ENCODE measurements at places on chromosomes 2 and 18. TPM values are rescaled to one million over a fixed set of nuclear protein-coding genes. Genes with fewer than 3 reads are reported as not detected.
A peak's percentile ranks its signal among the peaks of the same experiment; 100 is the strongest.

DNA sequence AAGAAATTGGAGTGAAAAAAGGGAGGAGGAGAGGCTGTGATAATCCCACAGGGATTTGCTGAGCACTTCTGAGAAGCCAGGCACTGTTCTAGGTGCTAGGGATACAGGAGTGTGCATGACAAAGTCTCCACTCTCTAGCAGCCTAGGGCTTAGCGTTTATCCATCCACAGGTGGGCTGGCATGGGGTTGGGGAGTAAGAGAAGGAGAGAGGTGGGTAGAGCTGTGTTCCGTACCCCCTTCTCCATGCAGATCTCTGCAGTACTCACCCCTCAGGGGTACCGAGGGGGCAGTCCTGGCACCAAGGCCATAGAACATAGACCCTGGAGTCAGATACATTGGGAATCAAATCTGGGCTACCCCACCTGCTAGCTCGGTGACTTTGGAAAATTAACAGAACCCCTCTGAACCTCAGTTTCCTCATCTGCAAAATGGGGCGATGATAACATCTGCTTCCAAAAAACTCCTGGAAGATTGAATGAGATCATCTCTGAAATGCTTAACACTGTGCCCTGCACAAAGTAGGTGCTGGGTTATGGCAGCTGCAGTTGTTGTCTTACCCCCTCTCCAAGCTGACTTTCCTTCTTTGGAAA lies 18.6 kb downstream of the FOSL2 start:
- no peak overlapping the region for H3K4me3 ChIP-seq
- H3K27ac ChIP-seq, result peak overlapping the region; percentile 69
- H3K36me3 ChIP-seq, result peaks cover 3% of the 10 kb centered on the region
- peaks cover 58% of the 10 kb centered on the region for H3K4me1 ChIP-seq
- DNase-seq, result no peak
- no peaks in the 10 kb centered on the region for H3K27me3 ChIP-seq

The PLGLB2 gene
- total RNA-seq, result 3.3 TPM

- DNase-seq, result no peak
- H3K4me3 ChIP-seq, result no peak overlapping the region
- no peak overlapping the region for H3K27ac ChIP-seq
- H3K36me3 ChIP-seq, result no peaks in the 10 kb centered on the region
- no peaks in the 10 kb centered on the region for H3K4me1 ChIP-seq
These were observed 346.8 kb downstream of the CYP26B1 start for GRCh38 chr2:71800851-71801250.

The SERPINB4 gene
- total RNA-seq, result not detected

DNA sequence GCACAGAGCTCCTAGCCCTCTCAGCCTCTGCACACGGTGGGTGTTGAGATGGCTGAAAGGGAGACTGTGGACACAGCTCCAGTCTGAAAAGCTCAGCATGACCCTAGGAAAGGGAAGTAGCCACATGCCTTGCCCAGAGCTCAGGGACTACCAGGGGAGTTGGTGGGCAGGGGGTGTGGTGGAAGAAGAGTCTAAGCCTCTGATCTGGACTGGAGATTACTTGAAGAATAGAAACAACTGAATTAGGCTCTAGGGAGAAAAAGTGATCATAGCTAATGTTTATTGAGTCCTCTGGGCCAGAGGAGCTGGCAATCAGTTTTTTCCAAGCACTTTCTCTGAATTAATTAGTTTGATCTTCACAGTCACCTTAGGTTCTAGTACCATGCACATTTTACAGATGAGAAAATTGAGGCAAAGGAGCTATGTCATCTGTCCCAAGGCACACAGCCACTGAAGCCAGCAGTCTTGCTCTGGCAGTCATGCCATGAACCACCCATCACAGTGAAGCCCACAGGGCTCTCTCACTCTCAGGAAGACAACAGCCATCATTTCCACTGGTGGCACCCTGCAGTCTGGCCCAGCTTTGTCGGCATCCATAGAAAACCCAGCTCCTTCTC lies 10.3 kb downstream of the SDC1 start:
- no peak for DNase-seq
- no peaks in the 10 kb centered on the region for H3K27me3 ChIP-seq
- no peaks in the 10 kb centered on the region for H3K36me3 ChIP-seq

- no peaks in the 10 kb centered on the region for H3K4me1 ChIP-seq
- no peak overlapping the region for H3K4me3 ChIP-seq
- H3K27me3 ChIP-seq, result no peaks in the 10 kb centered on the region
- no peak for DNase-seq
- no peaks in the 10 kb centered on the region for H3K36me3 ChIP-seq
These were observed 121.1 kb upstream of the FIGN start for GRCh38 chr2:163856941-163857340.

- H3K4me1 ChIP-seq, result no peaks in the 10 kb centered on the region
- H3K27ac ChIP-seq, result no peak overlapping the region
- no peaks in the 10 kb centered on the region for H3K27me3 ChIP-seq
- H3K36me3 ChIP-seq, result no peaks in the 10 kb centered on the region
- no peak for DNase-seq
These were observed 355.8 kb downstream of the ARL6IP6 start for GRCh38 chr2:153074207-153074606.

DNA sequence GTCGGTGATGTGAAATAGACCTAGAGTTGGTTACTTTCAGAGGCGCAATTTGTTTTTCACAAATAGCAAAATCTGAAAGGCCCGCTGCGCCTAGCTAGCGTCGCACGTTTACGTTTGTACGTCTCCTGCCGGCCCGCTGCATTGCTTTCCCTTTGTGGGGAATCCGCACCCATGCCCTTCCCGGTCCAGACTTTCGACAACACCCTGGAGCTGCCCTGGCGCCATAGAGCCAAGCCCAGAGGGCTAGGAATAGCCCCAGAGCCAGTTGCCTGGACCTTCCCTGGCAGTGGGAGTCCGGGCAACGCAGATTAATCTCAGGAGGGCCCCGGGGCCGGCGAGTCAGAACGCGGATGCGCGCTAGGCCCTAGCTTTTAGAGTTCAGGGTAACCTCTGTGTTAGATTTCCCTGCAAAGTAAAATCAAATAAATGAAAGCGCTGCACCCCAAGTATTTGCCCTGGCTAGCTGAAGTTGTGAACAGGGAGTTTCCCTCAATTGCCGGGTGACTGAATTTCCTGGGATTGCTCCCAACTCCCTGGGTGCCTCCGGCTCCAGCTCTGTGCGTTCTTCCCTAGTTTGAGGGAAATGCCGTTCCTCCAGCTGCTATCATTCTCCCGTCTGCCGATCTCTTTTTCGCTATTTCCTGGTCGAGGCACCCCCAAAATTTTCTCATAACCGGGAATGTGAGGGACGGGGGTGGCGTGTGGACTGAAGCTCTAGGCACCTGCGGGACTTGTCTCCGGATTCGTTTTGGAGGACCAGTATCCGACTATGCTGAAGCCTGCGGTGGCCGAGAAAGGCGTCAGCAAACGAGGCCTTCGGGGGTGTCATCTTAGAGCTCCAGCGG lies 1.2 kb upstream of the EN1 start:
- no peaks in the 10 kb centered on the region for H3K36me3 ChIP-seq
- peaks cover 46% of the 10 kb centered on the region for H3K27me3 ChIP-seq
- DNase-seq, result no peak
- peaks cover 6% of the 10 kb centered on the region for H3K4me1 ChIP-seq

GRCh38 chr2:204468746-204469429 lies 76.4 kb upstream of the PARD3B start:
- DNase-seq, result no peak
- no peaks in the 10 kb centered on the region for H3K36me3 ChIP-seq
- no peak overlapping the region for H3K27ac ChIP-seq
- H3K4me3 ChIP-seq, result no peak overlapping the region
- H3K27me3 ChIP-seq, result no peaks in the 10 kb centered on the region

- H3K27me3 ChIP-seq, result no peaks in the 10 kb centered on the region
- H3K27ac ChIP-seq, result no peak overlapping the region
- no peaks in the 10 kb centered on the region for H3K4me1 ChIP-seq
- no peak for DNase-seq
- H3K4me3 ChIP-seq, result no peak overlapping the region
These were observed 89.0 kb upstream of the GALNT5 start for GRCh38 chr2:157168501-157168900.

GRCh38 chr2:33812707-33813106 lies 213.6 kb upstream of the FAM98A start:
- H3K27me3 ChIP-seq, result no peaks in the 10 kb centered on the region
- no peak overlapping the region for H3K27ac ChIP-seq
- no peaks in the 10 kb centered on the region for H3K36me3 ChIP-seq
- DNase-seq, result no peak
- no peak overlapping the region for H3K4me3 ChIP-seq

The TRAPPC12 gene
- 137 TPM for total RNA-seq

The MAP3K19 gene
- not detected for total RNA-seq

DNA sequence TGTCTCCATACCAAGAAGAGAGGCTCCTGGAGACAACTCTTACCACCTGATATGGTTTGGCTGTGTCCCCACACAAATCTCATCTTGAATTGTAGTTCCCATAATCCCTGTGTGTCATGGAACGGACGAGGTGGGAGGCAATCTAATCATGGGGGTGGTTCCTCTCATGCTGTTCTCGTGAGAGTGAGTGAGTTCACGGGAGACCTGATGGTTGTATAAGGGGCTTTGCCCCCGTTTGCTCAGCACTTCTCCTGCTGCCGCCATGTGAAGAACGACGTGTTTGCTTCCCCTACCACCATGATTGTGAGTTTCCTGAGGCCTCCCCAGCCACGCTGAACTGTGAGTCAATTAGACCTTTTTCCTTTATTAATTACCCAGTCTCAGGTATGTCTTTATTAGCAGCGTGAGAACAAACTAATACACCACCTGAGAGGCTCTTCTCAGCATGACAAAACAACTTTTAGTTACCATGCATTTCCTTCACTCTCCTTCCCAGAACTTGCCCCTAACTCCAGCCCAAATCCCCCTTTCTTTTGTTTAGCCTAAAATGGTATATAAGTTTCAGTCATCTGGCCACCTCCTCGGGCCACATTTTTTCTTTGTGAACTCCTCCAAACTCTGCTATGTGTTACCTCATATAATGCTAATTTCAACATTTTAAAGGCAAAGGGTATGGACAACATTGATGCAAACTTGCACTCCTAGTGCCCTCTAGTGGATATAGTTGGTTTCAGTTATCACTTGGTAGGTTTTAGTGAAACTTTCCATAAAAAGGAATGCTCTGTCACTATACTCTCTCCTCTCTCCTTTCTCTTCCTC lies 58.6 kb upstream of the SLC25A52 start:
- DNase-seq, result peak; percentile 26
- H3K27me3 ChIP-seq, result no peaks in the 10 kb centered on the region
- no peaks in the 10 kb centered on the region for H3K36me3 ChIP-seq
- H3K4me1 ChIP-seq, result no peaks in the 10 kb centered on the region
- no peak overlapping the region for H3K4me3 ChIP-seq

DNA sequence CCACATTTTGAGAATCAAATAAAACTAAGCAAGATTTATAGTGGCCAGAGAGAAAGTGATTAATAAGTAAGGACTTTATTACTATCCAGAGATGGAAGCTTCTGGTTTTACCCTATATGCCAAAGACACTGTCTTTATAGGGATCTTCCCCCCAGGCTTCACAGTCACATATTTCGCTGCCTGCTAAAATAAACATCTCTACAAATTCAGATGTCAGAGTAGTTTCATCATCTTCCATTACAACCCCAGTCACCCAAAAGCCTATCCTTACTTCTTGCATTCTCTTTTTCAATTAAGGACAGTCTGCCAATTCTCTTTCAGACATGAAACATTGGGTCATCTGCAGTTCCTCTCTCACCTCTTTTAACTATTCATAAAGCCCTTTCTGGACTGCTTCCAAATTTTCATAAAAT lies 28.3 kb downstream of the CREB1 start:
- H3K27me3 ChIP-seq, result no peaks in the 10 kb centered on the region
- DNase-seq, result no peak
- peaks cover 3% of the 10 kb centered on the region for H3K4me1 ChIP-seq
- no peak overlapping the region for H3K4me3 ChIP-seq

GRCh38 chr2:240840435-240841060 lies 20.5 kb upstream of the KIF1A start:
- H3K4me1 ChIP-seq, result no peaks in the 10 kb centered on the region
- peaks cover 4% of the 10 kb centered on the region for H3K27me3 ChIP-seq
- H3K4me3 ChIP-seq, result no peak overlapping the region

The GREB1 gene
- total RNA-seq, result 1.1 TPM

DNA sequence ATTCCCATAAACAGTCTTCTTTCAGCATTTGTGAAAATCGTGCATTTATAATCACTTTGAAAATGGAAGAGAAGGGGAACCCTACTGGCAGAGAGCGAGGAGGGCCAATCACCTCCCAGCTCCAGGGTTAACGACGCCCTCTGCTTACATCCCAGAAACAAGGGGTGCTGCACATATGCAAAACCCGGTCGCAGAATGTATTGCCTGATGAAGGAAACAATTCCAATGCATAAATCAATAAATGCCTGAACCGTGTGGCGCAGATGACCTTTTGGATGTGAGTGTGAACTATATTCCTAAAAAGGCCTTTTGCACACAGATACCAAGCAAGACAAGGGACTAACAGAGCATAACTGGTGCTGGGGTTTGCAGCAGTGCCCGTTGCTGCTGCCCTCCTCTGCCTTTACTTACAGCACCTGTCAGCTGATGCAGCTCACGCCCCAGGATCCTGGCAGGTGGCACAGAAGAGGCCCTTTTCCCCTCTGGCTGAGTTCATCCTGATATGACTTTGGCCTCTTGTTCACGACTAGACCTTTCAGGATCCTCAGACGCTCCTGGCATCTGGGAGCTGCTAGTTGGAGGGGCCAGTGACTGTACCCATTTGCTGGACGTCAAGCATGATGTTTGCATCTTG lies 67.8 kb downstream of the MYT1L start:
- H3K4me3 ChIP-seq, result no peak overlapping the region
- no peak overlapping the region for H3K27ac ChIP-seq
- no peaks in the 10 kb centered on the region for H3K36me3 ChIP-seq
- no peaks in the 10 kb centered on the region for H3K27me3 ChIP-seq
- no peak for DNase-seq
- no peaks in the 10 kb centered on the region for H3K4me1 ChIP-seq

The SCYGR4 gene
- not detected for total RNA-seq

GRCh38 chr2:129281791-129282530 lies 697.5 kb upstream of the RAB6C start:
- H3K4me1 ChIP-seq, result no peaks in the 10 kb centered on the region
- H3K36me3 ChIP-seq, result no peaks in the 10 kb centered on the region
- no peaks in the 10 kb centered on the region for H3K27me3 ChIP-seq
- DNase-seq, result no peak
- H3K27ac ChIP-seq, result no peak overlapping the region

DNA sequence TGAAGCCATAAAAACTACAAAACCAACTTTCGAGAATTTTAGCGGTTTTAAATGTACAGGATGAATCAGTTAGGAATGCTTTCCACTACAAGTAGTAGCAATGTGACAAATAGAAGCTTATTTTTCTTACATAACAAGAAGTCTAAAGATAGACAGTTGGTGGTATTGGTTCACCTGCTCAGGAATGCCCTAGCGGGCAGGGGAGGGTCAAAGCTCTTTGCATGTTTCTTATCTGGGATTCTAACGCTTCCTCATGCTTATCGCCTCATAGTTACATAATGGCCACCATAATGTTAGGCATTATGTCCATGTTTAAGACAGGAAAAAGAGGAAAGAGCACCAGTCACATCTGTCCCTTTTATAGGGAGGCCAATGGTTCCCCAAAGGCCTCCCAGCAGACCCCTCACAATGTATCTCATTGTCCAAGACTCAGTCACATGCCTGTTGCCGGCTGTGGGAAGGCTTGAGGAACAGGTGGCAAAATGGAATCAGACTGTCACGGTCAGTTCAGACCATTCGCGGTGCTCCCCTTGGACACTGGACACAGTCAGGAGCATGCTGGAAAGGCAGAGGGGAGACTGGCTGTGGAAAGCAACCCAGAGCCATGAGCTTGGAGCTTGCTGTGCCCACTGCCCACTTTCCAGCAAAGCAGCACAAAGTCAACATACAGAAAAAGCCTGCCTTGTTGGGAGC lies 69.4 kb upstream of the ODC1 start:
- no peaks in the 10 kb centered on the region for H3K4me1 ChIP-seq
- H3K27me3 ChIP-seq, result no peaks in the 10 kb centered on the region
- no peak overlapping the region for H3K4me3 ChIP-seq

GRCh38 chr18:28541276-28541930 lies 364.5 kb upstream of the CDH2 start:
- no peaks in the 10 kb centered on the region for H3K27me3 ChIP-seq
- no peak for DNase-seq
- H3K27ac ChIP-seq, result no peak overlapping the region
- H3K4me1 ChIP-seq, result no peaks in the 10 kb centered on the region

Data from CD4-positive, alpha-beta memory T cell (primary cell).